ENCODE measurements at places on chromosomes 13 and 19.

- no peak overlapping the region for H3K4me3 ChIP-seq
- H3K27me3 ChIP-seq = no peaks in the 10 kb centered on the region
- H3K36me3 ChIP-seq = no peaks in the 10 kb centered on the region
- DNase-seq = no peak
- no peaks in the 10 kb centered on the region for H3K4me1 ChIP-seq
- no peak overlapping the region for H3K27ac ChIP-seq
Measured at GRCh38 chr19:43759515-43759914, 4.8 kb upstream of the SMG9 start.

GRCh38 chr13:99500839-99501183, 461 bp upstream of the TM9SF2 start:
- peak overlapping the region; percentile 96 for H3K4me3 ChIP-seq
- DNase-seq = no peak
- no peaks in the 10 kb centered on the region for H3K27me3 ChIP-seq
- no peaks in the 10 kb centered on the region for H3K36me3 ChIP-seq
- H3K27ac ChIP-seq = peak overlapping the region; percentile 51

- H3K27ac ChIP-seq = no peak overlapping the region
- no peaks in the 10 kb centered on the region for H3K4me1 ChIP-seq
- H3K27me3 ChIP-seq = no peaks in the 10 kb centered on the region
- no peak overlapping the region for H3K4me3 ChIP-seq
- no peak for DNase-seq
- H3K36me3 ChIP-seq = no peaks in the 10 kb centered on the region
Measured at GRCh38 chr13:72505376-72505775, 222.1 kb downstream of the MZT1 start.

DNA sequence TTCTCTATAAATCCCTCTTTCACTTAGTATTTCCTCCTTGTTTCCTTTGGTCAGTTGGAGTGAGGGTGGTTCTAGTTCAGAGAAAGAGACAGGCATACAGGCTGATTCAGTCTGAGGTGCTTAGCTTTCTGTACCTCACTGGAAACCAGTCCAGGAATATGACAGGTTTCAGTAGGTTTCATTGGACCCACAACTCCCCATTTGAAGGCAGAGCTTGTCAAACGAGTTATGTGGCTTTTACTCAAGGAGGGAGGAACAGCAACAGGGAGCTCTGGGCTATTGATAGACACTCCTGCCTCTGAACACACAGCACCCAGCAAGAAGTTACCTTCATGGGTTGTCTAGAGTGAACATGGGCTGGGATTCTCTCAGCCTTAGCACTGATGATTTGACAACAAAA, 14.5 kb downstream of the ACTN4 start:
- no peak for DNase-seq
- no peak overlapping the region for H3K4me3 ChIP-seq
- H3K4me1 ChIP-seq = peaks cover 41% of the 10 kb centered on the region
- no peaks in the 10 kb centered on the region for H3K27me3 ChIP-seq

Measured in H1 (cell line).